ENCODE measurements at places on chromosomes 4 and X.

- no peak for DNase-seq
Observed at GRCh38 chr4:171235521-171235920, 577.7 kb upstream of the GALNTL6 start.

GRCh38 chrX:78109458-78109857 is 5.4 kb downstream of the PGK1 start:
- DNase-seq = no peak

- no peak for DNase-seq
Observed at GRCh38 chr4:146379744-146380143, 142.0 kb downstream of the SLC10A7 start.

GRCh38 chrX:41734530-41734929 is 10.5 kb downstream of the GPR82 start:
- peak; percentile 36 for DNase-seq

- no peak for DNase-seq
Observed at GRCh38 chrX:13198762-13199064, 121.1 kb downstream of the ATXN3L start.

- DNase-seq = no peak
Observed at GRCh38 chr4:8344377-8344776, 74.8 kb downstream of the HTRA3 start.

GRCh38 chrX:101117701-101118100 is 19.7 kb downstream of the CENPI start:
- DNase-seq = no peak

DNA sequence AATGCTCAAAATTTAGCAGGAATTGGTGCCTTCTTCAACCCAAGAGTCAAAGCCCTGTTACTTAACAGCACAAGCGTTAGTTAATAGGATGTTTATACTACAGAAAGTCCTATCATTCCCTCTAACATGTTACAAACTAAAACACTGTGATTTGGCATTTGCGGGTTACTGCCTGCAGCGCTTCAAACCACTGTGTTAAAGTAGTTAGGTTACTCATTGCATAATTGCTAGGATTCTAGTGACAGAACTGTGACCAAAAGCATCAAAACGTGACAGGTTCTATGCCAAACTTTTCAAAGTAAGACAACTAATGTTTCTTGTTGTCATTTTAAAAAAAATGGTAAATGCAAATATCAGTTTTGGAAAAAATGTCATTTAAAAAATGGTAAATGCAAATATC is 442.8 kb upstream of the ZFP42 start:
- DNase-seq = no peak

DNA sequence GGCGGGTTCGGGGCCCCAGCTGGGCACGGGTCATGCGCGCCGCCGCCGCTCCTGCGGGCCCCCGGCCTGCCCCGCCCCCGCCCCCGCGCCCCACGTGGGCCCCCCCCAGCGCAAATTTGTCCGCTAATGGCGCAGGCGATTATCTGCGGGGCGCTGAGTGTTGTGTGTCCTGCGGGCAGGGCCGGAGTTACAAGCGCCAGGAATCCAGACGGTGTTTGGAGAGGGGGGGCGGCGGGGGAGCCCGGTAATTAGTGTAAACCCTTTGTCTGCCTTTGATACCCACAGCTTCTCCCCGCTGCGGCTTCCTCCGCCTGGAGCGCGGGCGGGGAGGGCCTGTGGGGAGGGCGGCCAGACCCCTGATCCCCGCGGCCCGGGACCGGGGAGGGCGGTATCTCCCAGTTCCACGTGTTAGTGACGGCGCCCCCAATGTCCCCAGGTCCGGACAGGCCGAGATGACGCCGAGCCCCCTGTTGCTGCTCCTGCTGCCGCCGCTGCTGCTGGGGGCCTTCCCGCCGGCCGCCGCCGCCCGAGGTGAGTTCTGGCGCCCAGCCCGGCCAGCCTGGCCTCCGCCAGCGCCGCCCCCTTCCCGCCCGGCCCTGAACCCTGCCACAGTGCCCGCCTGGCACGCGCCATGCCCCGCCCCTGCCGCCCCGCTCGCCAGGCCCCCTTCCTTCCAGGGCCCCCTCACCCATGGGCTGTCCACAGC is 761 bp downstream of the FGFRL1 start:
- peak; percentile 19 for DNase-seq

GRCh38 chrX:65595460-65595876 is 60.9 kb upstream of the LAS1L start:
- peak; percentile 63 for DNase-seq

DNA sequence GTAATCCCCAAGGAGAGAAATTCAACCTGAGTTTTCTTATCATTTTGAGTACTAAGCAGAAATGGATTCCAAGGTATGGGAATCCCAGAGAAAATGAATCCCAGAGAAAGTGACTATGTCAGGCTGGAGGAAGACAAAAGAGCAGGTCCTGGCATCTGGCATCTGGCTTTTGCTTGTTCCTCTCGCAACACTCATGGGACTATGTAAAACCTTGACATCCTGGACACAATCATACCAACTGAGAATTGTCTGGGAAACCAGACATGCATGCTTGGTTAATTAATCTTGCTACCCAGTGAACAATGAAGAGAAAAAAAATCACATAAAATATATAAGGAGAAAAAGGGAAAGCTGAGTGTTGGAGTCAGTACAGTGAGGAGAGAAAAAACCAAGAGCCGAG is 12.9 kb downstream of the DCAF8L1 start:
- no peak for DNase-seq

DNA sequence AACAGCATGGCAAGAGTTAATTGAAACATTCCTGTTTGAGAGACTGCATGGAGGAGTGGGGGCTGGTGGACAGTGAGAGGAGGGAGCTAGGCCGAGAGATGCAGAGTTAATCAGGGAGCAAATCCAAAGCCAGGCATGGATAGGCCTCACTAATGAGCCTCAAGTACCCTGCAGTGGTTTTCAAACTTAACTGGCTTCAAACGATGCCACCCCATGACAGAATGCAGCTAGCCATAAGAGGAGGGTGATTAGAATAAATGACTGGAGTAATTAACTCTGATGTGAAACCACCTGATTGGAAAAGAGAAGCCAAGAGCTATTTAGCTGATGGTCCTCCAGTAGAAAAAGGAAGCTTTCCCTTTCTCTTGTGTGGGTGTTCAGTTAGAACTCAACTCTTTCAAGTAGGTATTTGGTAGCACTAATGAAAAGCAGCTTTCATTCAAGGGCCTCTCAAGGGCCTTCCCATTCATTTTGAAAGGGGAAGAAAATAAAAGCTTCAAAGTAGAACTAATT is 215.4 kb upstream of the MAB21L2 start:
- peak; percentile 37 for DNase-seq

- no peak for DNase-seq
Observed at GRCh38 chrX:46140272-46140671, 404.9 kb downstream of the ZNF674 start.

GRCh38 chrX:140346729-140347128 is 158.1 kb downstream of the SOX3 start:
- DNase-seq = no peak

DNA sequence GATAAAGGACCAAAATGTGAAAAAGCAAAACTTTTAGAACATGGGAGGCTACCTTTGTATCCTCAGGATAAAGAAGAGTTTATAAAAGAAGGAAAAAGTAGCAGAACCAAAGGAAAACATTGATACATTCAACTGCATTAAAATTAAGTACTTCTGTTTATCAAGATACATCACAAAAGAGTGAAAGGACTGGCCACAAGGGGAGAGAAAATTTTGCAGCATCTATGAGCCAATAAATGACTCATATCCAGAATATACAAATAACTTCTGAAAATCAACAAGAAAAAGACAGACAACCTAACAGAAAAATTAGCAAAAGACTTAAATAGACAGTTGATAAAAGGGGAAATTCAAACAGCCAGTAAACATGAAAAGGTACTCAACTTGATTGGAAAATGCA is 177.1 kb downstream of the RBMX2 start:
- no peak for DNase-seq

DNA sequence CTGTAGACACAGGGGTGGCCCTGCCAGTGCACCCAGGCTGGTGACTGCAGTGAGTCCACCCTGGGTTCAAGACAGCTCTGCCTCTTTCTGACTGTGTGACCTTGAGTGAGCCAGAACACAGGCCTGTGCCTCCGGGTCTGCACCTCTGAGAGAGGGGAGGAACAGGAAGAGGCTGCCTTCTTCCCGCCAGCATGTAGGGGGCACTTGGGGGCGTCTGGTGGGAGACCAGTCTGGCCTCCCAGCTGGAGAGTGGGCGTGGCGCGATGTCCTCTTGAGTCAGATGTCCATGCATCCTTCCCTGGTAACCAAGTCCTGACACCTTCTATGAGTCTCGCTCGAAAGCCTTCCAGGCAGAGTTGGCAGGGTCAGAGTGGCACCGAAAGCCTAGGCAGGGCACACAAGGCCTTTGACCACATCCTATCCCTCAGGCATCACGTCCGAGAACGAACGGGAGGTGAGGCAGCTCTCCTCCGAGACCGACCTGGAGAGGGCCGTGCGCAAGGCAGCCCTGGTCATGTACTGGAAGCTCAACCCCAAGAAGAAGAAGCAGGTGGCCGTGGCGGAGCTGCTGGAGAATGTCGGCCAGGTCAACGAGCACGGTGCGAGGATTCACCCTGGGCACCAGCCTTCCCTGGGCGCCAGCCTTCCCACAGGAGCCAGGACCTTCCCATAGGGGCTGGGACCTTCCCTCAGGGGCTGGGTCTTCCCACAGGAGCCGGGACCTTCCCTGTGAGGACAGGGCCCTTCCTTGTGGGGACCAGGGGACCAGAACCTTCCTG is 21.3 kb downstream of the WFS1 start:
- no peak for DNase-seq

Measured in NCI-H146 (cell line).